Smooth muscle cell of bladder (primary cell): ENCODE measurements at places on chromosomes 12 and 14. TPM values are rescaled to one million over a fixed set of nuclear protein-coding genes. Genes with fewer than 3 reads are reported as not detected.

The NAV3 gene
- 42.1 and 57.8 TPM in 2 replicates for total RNA-seq

The FAM181A gene
- total RNA-seq = not detected in 2 replicates

The NEDD1 gene
- total RNA-seq = 15.1 and 19.4 TPM in 2 replicates

The OSBPL8 gene
- total RNA-seq = 79.2 and 127 TPM in 2 replicates

The DDX11 gene
- total RNA-seq = 5.5 and 13.5 TPM in 2 replicates

The RARG gene
- 17.5 and 21.2 TPM in 2 replicates for total RNA-seq

The GLT8D2 gene
- total RNA-seq = 56.2 and 75.8 TPM in 2 replicates

The OTOGL gene
- 0.09 and 0.14 TPM in 2 replicates for total RNA-seq

The CD9 gene
- 408 and 476 TPM in 2 replicates for total RNA-seq

The MARK3 gene
- total RNA-seq = 69.8 and 86.5 TPM in 2 replicates

The MAP1LC3B2 gene
- 0.14 and 0.28 TPM in 2 replicates for total RNA-seq

The DAO gene
- 0.09 TPM in 1 of 2 replicates, not detected in the other for total RNA-seq

The GDF3 gene
- not detected in 2 replicates for total RNA-seq

The MEG3 gene
- total RNA-seq = 145 and 252 TPM in 2 replicates

The PRORP gene
- 12.7 and 13.4 TPM in 2 replicates for total RNA-seq

The MAGOHB gene
- total RNA-seq = 16.4 and 22.8 TPM in 2 replicates
